Thoracic aorta (tissue), 2 donors: ENCODE measurements at places on chromosomes 1 and 21.

DNA sequence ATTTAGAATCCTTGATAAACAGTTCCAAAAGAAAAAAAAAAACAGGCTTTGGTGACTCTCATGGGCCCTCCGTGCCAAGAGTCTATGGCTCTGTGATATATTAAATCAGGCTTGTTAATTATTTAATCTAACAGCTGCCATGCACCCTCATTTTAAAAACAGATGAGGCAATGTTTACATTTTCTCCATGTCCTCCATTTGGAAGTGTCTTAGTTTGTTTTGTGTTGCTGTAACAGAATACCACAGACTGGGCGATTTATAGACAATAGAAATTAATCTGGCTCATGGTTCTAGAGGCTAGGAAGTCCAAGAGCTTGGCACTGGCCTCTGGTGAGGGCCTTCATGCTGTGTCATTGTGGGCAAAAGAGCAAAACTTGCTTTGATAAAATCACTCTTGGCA is 58.0 kb downstream of the B3GALT5 start:
- DNase-seq = no peak
- no peaks in the 10 kb centered on the region for H3K4me1 ChIP-seq
- no peaks in the 10 kb centered on the region for H3K36me3 ChIP-seq
- no peak overlapping the region for H3K4me3 ChIP-seq
- H3K27ac ChIP-seq = no peak overlapping the region
- no peaks in the 10 kb centered on the region for H3K27me3 ChIP-seq

DNA sequence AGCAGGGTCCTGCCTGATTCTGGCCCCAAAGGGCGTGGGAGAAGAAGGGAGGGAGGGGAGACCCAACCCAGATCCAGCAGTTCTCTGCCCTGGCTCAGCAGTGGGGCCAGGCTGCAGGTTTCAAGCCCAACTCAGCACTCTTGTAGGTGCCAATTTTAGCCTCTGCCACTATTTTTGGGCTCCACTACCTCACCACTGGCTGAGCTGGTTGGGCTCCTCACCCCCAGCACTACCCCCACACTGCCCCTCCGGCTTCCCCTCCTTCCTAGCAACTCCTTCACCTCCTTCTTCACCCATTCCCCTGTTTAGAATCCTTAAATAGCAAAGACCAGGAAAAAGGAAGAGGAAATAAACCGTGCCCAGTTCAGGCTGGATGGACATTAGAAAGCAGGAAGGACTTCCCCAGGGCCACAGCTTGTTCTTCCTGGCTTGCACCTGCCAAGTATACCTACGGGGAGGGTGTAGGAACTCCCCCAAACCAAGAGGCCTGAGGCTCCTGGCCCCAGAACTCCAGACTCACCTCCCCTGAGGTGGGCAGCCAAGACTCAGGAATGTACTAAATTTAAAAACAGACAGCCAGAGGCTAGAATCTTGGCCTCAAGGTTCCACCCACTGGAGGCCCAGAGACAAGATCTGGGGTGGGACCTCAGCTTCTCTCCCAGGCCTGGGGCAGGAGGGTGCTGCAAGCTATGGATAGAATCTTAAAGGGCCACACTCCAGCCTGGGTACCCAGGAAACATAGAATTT is 1.4 kb upstream of the ARHGEF2 start:
- H3K27ac ChIP-seq = peak overlapping the region; percentile 96
- no peak for DNase-seq
- H3K36me3 ChIP-seq = no peaks in the 10 kb centered on the region
- no peaks in the 10 kb centered on the region for H3K27me3 ChIP-seq

- no peaks in the 10 kb centered on the region for H3K27me3 ChIP-seq
- H3K27ac ChIP-seq = no peak overlapping the region
- no peak overlapping the region for H3K4me3 ChIP-seq
- H3K4me1 ChIP-seq = no peaks in the 10 kb centered on the region
- no peak for DNase-seq
These were observed 119.8 kb downstream of the SIK1 start for GRCh38 chr21:43306911-43307676.

- H3K36me3 ChIP-seq = no peaks in the 10 kb centered on the region
- no peak overlapping the region for H3K27ac ChIP-seq
- H3K27me3 ChIP-seq = no peaks in the 10 kb centered on the region
- no peaks in the 10 kb centered on the region for H3K4me1 ChIP-seq
These were observed 45.7 kb downstream of the KCNN3 start for GRCh38 chr1:154824179-154825000.

DNA sequence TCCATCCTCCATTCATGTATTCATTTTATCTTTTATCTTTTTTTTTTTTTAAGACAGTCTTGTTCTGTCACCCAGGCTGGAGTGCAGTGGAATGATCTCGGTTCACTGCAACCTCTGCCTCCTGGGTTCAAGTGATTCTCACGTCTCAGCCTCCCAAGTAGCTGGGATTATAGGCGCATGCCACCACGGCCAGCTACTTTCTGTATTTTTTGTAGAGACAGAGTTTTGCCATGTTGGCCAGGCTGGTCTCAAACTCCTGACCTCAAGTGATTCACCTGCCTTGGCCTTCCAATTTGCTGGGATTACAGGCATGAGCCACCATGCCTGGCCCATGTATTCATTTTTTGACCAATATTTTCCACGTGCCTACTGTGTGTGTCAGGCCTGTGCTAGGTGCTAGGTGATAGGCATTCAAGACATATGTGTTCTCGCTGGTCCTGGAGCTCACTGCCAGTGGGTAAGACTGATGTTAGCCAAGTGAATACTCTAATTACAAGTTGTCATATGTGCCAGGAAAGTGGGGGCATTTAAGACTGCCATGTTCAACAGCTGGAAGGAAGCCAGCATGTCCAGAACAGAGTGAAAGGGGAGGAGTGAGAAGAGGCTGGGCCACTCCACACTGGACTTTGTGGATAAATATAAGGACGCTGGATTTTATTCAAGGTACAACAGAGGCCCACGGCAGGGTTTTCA is 5.3 kb upstream of the CELSR2 start:
- H3K4me1 ChIP-seq = peaks cover 33% of the 10 kb centered on the region
- H3K4me3 ChIP-seq = no peak overlapping the region
- no peaks in the 10 kb centered on the region for H3K27me3 ChIP-seq
- peaks cover 2% of the 10 kb centered on the region for H3K36me3 ChIP-seq
- H3K27ac ChIP-seq = no peak overlapping the region

- no peak overlapping the region for H3K27ac ChIP-seq
- no peaks in the 10 kb centered on the region for H3K27me3 ChIP-seq
- no peak overlapping the region for H3K4me3 ChIP-seq
- H3K36me3 ChIP-seq = peaks cover 26% of the 10 kb centered on the region
- no peak for DNase-seq
These were observed 27.4 kb downstream of the POFUT2 start for GRCh38 chr21:45260191-45260825.

DNA sequence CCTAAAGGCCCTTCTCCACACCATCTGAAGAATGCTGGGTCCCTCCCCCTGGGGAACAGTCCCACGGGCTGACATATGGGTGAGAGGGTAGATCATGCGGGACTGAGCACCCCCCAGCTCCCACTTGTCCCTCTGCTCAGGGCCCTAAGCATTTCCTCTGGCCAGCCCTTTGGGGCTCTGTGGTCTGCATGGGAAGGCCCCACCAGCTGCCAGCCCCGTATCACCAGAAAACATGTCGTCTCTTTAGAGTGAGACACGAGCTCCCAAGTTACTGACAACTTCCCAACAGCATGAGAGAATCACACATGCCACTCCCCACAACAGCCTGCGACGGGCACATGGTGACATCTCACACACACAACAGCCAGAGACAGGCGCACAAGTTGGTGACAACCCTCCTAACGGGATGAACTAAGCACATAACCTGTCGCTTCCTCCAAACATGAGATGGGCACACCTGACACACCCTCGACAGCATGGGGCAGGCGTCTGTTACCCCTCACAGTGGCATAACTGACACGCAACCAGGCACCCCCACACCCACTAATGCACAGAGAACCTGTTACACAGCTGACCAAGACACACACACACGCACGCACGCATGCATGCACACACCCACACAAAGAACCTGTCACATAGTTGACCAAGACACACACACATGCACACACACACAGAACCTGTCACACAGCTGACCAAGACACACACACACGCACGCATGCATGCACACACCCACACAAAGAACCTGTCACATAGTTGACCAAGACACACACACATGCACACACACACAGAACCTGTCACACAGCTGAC is 41.2 kb downstream of the AHDC1 start:
- H3K36me3 ChIP-seq = peaks cover 11% of the 10 kb centered on the region
- peak overlapping the region; percentile 53 for H3K4me3 ChIP-seq
- H3K27me3 ChIP-seq = no peaks in the 10 kb centered on the region
- peak overlapping the region; percentile 81 for H3K27ac ChIP-seq
- no peak for DNase-seq
- peaks cover 99% of the 10 kb centered on the region for H3K4me1 ChIP-seq

- DNase-seq = peak; percentile 90
- H3K4me3 ChIP-seq = peak overlapping the region; percentile 64
- H3K27me3 ChIP-seq = no peaks in the 10 kb centered on the region
- peak overlapping the region; percentile 99 for H3K27ac ChIP-seq
- peaks cover 61% of the 10 kb centered on the region for H3K4me1 ChIP-seq
- peaks cover 20% of the 10 kb centered on the region for H3K36me3 ChIP-seq
These were observed 13.4 kb downstream of the PLEKHO1 start for GRCh38 chr1:150162862-150163706.

DNA sequence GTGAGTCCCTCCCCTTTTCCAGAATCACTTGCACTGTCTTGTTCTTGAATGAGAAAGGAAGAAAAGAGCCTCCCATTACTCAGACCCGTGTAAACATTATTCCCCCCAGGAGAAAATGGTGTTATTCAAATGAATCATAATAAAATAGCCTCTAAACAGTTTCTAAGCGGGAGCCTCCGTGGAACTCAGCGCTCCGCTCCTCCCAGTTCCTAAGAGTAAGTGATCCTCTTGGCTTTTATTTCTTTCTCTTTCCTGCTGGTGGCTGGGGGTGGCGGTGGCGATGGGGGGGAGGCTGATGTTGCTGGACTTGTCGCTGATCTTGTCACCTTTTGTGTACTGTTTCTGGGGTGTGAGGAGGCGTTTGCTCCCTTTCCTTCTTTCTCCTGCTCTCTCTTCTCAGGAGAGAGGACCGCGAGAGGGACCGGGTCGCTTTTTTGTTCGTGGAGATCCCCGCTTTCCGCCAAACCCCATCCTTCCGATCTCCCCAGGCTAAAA is 781 bp downstream of the PROX1 start:
- H3K4me1 ChIP-seq = peaks cover 38% of the 10 kb centered on the region
- DNase-seq = no peak
- H3K36me3 ChIP-seq = no peaks in the 10 kb centered on the region
- peaks cover 23% of the 10 kb centered on the region for H3K27me3 ChIP-seq

DNA sequence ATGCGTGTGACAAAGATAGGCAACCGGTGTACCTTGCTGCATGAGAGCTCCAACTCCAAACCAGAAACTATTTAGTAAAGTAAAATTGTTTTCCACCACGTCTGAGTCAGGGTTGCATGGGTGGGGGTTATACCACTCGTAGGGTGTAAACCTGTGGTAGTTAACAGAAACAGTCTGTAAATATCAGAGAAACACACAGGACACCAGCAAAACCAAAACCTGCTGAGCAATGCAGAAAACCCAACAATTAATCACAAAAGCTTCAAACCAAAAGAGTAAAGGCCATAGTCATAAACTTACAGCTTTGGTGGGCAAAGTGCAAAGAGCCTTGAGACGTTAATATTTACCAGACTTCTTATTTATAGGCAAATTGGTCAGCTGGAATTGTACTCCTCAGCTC is 282.7 kb downstream of the BACH1 start:
- no peaks in the 10 kb centered on the region for H3K36me3 ChIP-seq
- H3K27me3 ChIP-seq = no peaks in the 10 kb centered on the region
- no peak overlapping the region for H3K27ac ChIP-seq
- H3K4me1 ChIP-seq = no peaks in the 10 kb centered on the region

DNA sequence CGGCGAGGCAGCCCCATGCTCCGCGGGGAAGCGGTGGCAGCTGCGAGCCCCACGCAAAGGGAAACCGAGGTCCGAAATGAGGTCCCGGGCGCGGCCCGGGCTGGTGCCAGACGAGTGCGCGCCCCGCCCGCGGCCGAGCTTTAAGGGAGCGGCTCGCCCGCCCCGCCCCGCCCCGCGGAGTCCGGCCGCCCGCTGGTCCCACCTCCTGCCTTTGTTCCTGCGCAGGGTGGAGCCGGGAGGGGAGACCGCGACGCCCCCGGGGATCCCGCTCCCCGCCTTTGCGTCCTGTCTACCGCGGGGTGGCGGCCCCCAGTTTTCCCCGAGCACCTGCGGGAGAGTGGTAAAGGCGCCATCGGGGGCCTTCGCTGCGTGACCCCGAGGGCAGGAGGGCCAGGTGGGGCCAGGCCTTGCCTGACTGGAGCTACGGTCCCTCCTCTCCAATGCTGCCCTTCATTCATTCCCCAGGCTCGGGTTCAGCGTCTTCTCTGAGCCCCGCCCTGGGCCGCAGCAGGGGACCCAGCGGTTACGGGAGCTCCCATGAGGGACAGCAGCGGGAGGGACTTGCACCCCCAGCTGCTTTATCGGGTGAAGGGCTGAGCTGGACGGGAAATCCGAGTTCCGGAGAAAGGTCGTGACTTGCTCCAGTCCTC is at the start of gene HES2:
TSS of gene HES2 (minus strand) at position 116 of the 650 bp plus-strand sequence. CDS start at position 17, 99 bp downstream.
- no peak within 1 kb of the TSS for H3K27ac ChIP-seq
- peaks cover 17% of the 10 kb centered on the region for H3K27me3 ChIP-seq
- no peak for DNase-seq
- H3K4me1 ChIP-seq = peaks cover 44% of the 10 kb centered on the region
- H3K4me3 ChIP-seq = peak within 1 kb of the TSS; percentile 67

- no peaks in the 10 kb centered on the region for H3K36me3 ChIP-seq
- H3K4me1 ChIP-seq = no peaks in the 10 kb centered on the region
- H3K27ac ChIP-seq = no peak overlapping the region
- no peak overlapping the region for H3K4me3 ChIP-seq
These were observed 38.2 kb downstream of the URB2 start for GRCh38 chr1:229664133-229664689.

GRCh38 chr1:46526013-46526690 is 25.3 kb downstream of the KNCN start:
- no peaks in the 10 kb centered on the region for H3K27me3 ChIP-seq
- DNase-seq = no peak
- peaks cover 13% of the 10 kb centered on the region for H3K4me1 ChIP-seq
- no peaks in the 10 kb centered on the region for H3K36me3 ChIP-seq
- no peak overlapping the region for H3K27ac ChIP-seq
- H3K4me3 ChIP-seq = no peak overlapping the region

GRCh38 chr1:236639686-236640085 is 35.4 kb upstream of the HEATR1 start:
- no peaks in the 10 kb centered on the region for H3K36me3 ChIP-seq
- H3K4me3 ChIP-seq = no peak overlapping the region
- no peaks in the 10 kb centered on the region for H3K27me3 ChIP-seq
- no peak for DNase-seq
- H3K4me1 ChIP-seq = no peaks in the 10 kb centered on the region

DNA sequence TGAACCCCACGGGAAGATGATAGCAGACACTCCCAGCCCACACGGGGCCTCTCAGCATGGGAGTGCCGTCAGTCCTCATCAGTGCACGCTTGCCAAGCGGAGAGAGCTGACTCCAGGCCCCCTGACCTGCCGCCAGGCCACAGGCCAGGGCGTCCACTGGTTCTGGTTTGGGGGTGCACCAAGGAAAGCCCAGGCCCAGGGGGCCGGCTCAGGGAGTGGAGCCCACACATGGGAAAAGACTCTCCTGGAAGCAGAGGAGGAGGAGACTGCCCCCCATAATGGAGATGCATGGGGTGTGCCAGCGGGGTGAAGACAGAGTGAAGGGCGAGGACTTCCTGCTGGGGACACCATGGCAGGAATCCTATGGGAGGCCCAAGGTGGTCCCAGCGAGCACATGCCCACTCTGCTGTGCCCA is 6.4 kb downstream of the TRIM11 start:
- H3K36me3 ChIP-seq = peaks cover 30% of the 10 kb centered on the region
- H3K4me3 ChIP-seq = no peak overlapping the region
- no peaks in the 10 kb centered on the region for H3K27me3 ChIP-seq
- H3K27ac ChIP-seq = no peak overlapping the region

- no peaks in the 10 kb centered on the region for H3K36me3 ChIP-seq
- no peaks in the 10 kb centered on the region for H3K4me1 ChIP-seq
- no peaks in the 10 kb centered on the region for H3K27me3 ChIP-seq
- H3K4me3 ChIP-seq = no peak overlapping the region
These were observed 34.4 kb downstream of the NTPCR start for GRCh38 chr1:232984577-232985425.
